ENCODE measurements at places on chromosomes 7 and 10. TPM values are rescaled to one million over a fixed set of nuclear protein-coding genes. Genes with fewer than 3 reads are reported as not detected.

The HHEX gene
- total RNA-seq = 65.0 TPM

The CALHM3 gene
- total RNA-seq = not detected

The SUN1 gene
- total RNA-seq = 113 TPM

The CADPS2 gene
- 44.3 TPM for total RNA-seq

The CCL24 gene
- not detected for total RNA-seq

The MORN4 gene
- 2.9 TPM for total RNA-seq

The HTRA1 gene
- total RNA-seq = 39.1 TPM

The TRPV6 gene
- not detected for total RNA-seq

The HERPUD2 gene
- 35.2 TPM for total RNA-seq

The ZNF804B gene
- total RNA-seq = not detected

The TACR2 gene
- 0.10 TPM for total RNA-seq

Measured in vein endothelial cell (primary cell).